ENCODE measurements at places on chromosomes 7 and 10.

DNA sequence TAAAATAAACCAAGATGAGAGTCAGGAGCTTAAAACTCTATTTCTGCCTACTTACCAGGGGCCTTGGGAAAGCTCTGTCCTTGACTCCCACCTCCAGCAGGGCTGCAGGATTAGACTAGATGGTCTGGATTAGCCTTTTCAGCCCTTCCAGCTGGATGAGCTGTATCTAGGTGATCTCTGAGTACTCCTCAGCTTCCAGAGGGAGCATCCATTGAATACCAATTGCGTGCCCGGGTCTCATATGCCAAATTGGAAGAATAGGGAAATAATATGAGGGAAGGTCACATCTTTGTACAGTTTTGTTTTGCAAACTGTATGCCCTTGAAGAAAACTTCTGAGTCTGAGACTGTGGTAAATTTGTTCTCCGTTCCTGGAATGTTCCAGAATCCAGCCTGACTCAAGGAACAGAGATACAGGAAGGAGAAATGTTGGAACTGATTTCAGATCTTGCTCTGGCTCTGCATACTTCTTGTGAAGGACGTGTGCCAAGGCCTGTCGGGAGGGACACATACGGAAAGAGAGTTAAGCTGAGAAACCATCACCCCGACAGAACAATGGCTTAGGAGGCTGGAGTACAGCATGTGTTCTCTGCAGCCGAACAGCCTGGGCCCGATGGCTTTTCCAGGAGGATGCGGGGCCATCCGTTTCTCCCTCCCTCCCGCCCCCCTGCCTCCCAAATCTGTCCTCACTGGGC lies 44.9 kb downstream of the MINDY4 start:
- no peak for DNase-seq

DNA sequence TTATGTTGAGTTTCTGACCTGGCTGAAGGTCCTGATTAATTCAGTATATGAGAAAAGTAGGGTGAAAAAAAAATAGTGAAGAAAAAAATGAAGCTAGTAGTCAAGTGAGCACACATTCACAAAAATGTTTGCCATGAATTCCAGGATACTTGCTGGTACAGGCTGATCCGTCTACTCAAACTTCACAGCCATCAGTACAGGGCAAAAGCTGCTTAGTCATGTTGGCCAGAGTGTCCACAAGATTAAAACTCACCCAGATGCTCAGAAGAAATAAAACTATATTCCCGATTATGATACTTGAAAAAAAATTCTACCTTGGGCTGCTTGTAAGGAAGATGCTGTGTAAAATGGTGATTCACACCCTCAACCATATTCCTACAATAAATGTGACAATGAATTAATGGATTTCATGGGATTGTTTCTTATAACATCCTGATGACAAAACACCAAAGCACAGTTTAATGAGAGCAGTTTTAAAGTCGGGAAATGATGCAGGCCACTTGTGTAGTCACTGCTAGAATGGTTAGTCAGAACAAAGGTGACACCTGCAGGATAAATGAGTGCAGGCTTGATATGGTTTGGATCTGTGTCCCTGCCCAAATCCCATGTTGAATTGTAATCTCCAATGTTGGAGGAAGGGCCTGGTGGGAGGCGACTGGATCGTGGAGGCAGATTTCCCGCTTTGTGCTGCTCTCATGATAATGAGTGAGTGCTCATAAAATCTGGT lies 49.2 kb upstream of the ANKRD1 start:
- no peak for DNase-seq

GRCh38 chr7:102061981-102062390 lies 224.7 kb upstream of the SH2B2 start:
- no peak for DNase-seq

- DNase-seq, result no peak
Measured at GRCh38 chr7:34454381-34454780, 203.6 kb upstream of the NPSR1 start.

- DNase-seq, result no peak
Measured at GRCh38 chr10:70312972-70313371, 29.2 kb upstream of the NPFFR1 start.

DNA sequence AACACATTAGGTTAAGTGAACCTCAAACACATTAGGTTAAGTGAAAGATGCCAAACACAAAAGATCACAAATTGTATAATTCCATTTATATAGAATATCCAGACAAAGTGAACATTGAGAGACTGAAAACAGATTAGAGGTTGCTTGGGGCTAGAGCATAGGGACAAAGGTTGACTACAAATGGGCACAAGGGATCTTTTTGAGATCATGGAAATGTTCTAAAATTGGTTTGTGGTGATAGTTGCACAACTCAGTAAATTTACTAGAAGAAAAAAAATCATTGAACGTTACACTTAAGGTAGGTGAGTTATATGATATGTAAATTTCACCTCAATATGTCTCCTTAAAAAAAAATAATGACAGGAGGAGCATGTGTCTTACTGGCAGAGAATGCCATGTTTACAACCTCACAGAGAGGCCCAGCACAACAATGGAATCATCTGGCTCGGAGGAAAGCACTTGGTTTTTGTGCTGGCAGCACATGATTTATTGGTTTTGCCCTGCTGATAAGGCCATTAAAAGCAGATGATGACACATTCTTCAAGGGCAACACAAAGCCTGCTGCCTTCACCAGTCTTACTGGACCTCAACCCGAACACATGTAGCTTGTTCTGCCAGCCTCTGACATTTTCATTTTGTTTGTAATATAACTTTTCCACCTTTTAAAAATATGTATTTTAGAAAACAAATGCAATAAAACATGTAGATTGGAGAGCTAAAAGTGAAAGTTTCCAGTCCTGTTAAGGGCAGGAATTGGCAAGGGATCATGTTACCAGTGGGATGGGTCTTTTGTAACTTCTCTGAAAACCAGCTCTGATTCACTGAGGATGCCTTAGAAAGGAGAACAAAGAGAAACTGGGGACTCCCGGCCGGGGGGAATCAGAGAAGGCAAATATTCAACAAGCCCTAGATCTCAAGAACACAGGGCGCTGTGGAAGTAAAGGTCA lies 11.9 kb upstream of the LMOD2 start:
- DNase-seq, result peak; percentile 38

DNA sequence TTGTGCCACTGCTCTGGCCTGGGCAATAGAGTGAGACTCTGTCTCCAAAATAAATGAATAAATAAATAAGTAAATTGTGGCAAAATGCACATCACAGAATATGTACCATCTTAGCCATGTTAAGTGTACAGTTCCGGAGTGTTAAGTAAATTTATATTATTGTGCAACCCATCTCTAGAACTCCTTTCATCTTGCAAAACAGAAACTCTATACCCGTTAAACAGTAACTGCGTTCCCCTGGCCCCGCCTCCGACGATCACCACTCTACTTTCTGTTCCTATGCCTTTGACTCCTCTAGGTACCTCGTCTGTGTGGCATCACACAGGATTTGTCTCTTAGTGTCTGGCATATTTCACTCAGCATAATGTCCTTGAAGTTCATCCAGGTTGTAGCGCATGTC lies 356.4 kb upstream of the FOXK1 start:
- no peak for DNase-seq

GRCh38 chr10:33270971-33271370 lies 63.5 kb downstream of the NRP1 start:
- no peak for DNase-seq

DNA sequence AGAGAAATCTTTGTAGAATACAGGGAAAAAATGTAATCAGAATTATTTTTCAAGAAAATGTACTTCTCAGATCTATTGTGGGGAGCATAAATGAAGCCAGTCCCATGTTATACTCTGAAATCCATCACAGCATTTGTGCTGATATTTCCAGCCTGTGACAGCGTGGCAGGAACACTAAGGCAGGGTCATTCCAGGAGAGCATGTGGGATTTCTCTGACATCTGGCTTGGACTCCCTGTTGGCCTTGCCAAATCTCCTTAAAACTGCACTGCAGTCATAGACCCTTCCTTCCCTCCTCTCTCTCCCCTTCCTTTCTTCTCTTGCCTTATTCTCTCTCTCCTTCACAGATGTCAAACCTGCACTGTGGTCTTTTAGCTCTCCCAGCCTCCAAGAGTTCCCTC lies 6.5 kb upstream of the TSPAN13 start:
- no peak for DNase-seq

DNA sequence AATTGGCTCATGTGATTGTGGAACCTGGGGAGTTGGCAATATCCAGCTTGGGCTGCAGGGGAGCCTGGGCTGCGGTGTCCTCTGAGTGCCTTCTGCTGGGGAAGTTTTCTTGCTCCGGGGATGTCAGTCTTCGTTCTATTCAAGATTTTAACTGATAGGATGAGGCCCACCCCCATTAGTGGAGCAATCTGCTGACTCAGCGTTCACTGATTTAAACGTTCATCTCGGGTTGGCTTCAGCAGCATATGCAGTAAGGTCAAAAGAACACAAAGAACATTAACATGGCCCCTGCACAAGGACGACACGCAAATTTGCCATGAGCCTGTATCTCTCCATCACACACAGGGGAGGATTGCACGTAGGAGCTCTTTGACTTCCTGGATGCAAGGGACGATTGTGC lies 360.6 kb upstream of the ADARB2 start:
- no peak for DNase-seq

- DNase-seq, result no peak
Measured at GRCh38 chr7:48085433-48085791, 3.7 kb upstream of the UPP1 start.

DNA sequence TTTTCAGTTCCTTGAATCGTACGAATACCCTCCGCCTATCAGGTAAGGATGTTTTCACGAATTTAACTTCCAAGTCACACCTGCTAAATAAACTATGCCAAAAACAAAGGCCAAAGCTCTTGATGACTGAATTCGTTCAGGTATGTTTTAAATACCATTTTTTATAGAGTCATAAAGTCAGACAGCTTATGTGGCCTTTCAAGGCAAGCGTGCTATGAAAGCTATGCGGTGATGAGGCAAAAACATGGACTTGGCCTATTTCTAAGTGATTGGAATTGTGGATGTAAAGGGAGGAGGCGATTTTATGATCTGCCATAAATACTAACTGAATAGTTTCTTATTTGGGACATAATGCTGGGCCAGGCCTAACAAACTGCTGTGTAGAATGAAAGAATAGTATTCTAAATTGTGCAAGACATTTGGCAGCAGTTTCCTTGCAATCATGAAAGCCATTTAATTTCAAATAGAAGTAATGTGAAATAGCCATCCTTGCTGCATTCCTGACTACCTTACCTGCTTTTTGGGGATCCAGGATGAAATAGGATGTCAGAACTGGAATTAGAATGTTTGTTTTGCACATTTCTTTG lies 14.0 kb downstream of the SLC39A12 start:
- DNase-seq, result no peak

GRCh38 chr10:79393221-79393923 lies 46.1 kb downstream of the PPIF start:
- no peak for DNase-seq

- no peak for DNase-seq
Measured at GRCh38 chr7:69625238-69625637, 27.0 kb downstream of the AUTS2 start.

DNA sequence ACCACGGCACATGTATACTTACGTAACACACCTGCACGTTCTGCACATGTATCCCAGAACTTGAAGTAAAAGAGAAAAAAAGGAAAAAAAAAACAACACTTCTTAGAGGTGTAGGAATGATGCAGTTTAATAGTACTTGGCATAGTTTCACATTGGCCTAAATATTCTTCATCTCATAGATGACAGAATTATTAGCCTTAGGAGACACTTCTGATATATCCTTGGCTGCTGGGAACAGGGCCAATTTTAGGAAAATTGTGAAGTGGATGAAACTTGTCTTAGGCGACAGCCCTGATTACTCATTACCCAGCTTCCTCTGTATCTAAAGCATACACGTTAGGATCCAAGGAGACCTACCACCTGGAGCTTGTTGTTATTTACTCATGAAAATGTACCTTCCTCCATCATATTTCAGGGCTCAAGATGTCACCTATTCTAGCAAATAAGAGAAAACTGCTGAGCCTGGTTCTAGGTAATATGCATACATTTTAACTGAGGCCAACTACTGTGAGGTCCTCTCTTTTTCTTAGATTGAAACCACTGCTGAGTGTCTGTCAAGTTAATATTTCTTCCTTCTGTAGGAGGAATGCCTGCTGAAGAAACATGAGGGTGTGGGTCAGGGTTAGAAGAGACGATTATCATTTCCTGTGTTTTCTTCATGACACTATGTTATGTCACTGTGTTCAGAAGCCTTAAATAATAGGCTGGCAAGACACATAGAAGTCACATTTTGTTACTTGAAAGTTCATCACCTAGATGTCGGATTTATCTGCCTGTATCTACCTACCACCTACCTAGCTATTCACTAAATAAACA lies 44.3 kb downstream of the CPED1 start:
- peak; percentile 70 for DNase-seq

- DNase-seq, result no peak
Measured at GRCh38 chr7:142481548-142481947, 223.7 kb upstream of the PRSS58 start.

GRCh38 chr10:58266826-58267712 lies 625 bp downstream of the IPMK start:
- peak; percentile 49 for DNase-seq

DNA sequence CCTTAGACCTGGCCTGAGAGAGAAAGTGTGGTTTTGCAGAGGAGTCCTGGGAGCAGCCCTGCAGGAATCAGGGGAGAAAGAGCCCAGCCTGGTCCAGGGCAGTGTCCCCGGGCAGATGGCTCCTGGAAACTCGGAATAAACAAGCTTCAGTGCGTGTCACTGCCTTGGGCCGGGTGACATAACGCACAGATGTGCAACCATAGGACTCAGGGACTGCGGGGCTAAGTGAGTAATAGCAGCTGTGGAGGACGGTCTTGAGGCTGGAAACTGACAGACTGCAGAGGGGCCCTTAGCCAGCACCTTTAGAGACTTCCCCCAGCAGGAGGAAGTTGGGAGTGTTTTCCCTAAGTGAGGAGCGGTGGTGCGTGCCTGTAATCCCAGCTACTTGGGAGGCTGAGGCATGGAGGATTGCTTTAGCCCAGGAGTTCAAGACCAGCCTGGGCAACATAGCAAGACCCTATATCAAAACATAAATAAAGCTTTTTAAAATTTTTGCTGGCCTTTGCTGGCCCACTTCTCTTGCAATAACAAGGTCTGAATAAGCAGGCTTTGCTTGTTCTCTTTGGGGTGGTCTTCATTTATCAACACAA lies 5.3 kb upstream of the CLIP2 start:
- DNase-seq, result peak; percentile 12

DNA sequence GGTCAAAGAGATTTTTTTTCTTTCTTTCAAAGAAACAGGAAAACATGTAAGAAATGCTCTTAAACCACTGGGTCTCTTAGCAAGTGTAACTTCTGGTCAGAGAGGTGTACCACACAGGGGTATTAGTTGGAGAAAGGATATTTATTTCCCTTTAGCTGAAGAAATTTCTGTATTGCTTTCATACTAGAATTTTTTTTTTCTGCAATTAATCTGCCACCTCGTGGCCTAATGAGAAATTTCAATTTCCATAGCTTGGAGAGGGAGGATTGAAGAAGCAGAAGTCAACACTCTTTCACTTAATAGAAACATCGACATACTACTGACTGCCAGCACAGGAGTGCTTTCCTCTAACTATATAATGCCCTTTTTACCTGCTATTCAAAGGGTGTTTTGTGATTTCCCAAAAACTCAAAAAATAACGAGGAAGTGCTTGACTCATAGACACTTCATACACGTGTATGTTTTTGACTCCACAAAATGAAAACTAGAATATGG lies 177.6 kb upstream of the NAMPT start:
- DNase-seq, result peak; percentile 55
